A549 (cell line): ENCODE measurements at places on chromosomes 7 and 10.

- no peak for DNase-seq
Observed at GRCh38 chr10:4909118-4909517, 54.1 kb upstream of the AKR1C1 start.

- no peak for DNase-seq
Observed at GRCh38 chr10:114995468-114996247, 57.7 kb downstream of the TRUB1 start.

- peak; percentile 53 for DNase-seq
Observed at GRCh38 chr10:72794260-72794659, 99.3 kb upstream of the OIT3 start.

DNA sequence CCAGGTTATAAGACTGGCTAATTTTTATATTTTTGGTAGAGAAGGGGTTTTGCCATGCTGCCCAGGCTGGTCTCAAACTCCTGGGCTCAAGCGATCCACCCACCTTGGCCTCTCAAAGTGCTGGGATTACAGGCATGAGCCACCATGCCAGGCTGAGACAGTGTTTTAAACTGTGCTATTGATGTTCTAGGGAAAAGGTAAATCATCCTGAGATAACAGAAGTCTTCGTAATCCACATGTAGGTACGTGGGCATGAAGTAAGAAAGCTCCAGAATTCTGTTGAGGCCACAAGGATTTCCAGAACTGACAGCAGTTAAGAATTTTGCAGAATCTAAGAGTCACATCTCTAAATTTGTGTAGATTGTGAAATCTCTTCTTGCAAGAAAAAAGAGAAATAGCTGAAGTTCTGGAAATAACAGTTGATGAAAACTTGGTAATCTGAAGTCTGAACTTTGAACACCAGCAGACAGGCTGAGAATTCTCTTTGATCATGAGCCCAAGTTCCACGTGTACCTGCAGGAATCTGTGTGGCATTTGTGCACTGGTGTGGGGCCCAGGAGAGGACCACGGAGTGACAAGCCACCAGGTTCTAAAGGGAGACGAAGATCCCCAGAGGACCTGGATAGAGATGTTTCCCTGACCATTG lies 24.6 kb downstream of the C7orf33 start:
- no peak for DNase-seq

DNA sequence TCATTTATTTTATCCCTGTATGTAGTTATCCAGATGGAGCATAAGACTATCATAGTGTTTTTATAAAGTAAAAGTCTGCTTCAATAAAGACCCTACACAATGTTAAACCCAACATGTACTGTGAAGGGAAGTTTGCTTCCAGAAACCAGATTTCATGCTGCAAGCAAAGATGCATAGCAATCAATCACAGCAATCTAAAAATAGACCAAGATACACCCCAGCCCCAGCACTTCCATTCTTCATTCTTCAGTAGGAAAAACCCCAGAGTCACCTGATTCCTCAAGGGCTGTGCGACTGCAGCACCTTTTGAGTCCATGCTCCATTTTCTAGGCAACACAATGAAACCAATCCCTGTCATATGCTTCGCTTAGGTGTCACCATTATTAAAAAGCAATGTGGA lies 66.9 kb upstream of the PDE1C start:
- no peak for DNase-seq

DNA sequence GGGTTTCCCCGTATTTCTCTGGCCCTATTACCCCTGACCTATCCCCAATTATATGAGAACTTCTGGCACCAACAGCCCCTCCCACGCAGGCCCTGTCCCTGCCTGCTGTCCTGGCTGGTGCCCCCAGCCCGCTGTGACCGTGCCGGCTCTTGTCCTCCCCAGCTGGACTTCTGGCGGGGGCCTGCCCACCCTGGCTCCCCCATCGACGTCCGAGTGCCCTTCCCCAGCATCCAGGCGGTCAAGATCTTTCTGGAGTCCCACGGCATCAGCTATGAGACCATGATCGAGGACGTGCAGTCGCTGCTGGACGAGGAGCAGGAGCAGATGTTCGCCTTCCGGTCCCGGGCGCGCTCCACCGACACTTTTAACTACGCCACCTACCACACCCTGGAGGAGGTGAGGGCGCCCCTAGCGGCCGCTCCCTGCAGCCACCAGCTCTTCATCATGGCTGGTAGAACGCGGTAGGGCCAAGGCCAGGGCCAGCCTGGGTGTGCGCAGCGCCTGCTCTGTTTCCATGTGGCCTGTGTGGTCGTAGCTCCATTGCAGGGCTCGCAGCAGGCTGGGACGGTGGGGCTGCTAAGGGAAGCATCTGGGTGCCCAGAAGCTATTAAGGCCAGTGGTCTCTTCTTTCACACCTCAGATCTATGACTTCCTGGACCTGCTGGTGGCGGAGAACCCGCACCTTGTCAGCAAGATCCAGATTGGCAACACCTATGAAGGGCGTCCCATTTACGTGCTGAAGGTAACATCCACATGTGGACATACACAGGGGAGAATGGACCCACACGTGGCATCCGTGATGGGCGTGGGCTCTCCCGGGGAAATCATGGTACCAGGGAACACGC lies 1.4 kb downstream of the CPA1 start:
- no peak for DNase-seq
